ENCODE measurements at places on chromosomes 1 and 21.

- DNase-seq: no peak
These were observed 62.7 kb downstream of the CAPN2 start for GRCh38 chr1:223775054-223775453.

GRCh38 chr1:20446796-20447195, 39.2 kb downstream of the CAMK2N1 start:
- no peak for DNase-seq

- DNase-seq: no peak
These were observed 41.3 kb upstream of the PSEN2 start for GRCh38 chr1:226829105-226829504.

GRCh38 chr1:2213576-2214505, 14.3 kb upstream of the SKI start:
- DNase-seq: no peak

DNA sequence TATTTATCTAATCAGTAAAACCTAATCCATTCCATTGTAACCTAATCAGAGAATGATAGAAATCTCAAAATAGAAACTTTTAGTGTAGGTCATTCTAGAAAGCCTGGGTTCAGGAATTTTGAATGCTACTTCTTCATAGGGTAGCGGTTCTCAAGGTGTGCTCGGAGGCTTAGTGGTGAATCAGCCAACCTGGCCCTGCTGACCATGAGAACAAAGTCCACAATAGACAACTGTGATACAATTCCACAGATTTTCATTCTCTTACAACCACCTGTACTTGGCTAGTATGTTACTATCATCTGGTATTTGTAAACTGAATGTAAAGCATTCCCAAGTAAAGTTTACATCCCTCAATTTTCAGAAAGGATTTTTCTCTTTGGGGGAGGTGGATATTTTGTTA, 7.5 kb upstream of the PUM1 start:
- no peak for DNase-seq

DNA sequence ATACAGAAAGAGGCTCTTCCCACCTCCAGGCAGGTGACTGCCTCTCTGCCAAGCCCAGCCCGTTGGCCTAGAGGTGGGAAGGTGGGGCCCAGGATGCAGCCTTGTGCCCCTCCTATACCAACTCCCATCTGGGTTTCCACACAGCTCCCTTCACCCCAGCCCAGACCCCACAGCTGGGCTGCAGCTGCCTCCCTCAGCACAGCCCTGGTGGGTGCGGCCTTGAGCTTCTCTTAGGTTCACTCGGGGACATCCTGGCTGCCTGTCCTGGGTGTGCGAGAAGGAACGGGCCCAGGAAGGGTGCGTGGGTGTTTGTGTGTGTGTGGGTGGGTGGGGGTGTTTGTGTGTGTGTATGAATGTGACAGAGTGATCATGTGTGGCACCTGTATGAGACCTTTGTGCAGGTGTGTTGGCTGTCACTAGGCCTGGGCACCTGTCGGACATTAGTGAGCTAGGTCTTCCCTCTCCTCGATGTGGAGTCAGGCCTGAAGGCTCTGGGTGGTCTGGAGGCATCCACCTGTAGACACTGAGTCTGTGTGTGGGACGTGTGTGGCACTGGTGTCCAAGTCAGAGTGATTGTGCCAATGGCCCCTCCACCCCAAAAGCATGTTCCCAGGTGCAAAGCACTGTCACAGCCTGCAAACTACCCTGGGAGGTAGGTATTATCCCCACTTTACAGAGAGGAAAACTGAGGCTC, 30.7 kb downstream of the FOXO6 start:
- no peak for DNase-seq

GRCh38 chr1:3319874-3320245, 134.6 kb upstream of the ARHGEF16 start:
- DNase-seq: peak; percentile 35

DNA sequence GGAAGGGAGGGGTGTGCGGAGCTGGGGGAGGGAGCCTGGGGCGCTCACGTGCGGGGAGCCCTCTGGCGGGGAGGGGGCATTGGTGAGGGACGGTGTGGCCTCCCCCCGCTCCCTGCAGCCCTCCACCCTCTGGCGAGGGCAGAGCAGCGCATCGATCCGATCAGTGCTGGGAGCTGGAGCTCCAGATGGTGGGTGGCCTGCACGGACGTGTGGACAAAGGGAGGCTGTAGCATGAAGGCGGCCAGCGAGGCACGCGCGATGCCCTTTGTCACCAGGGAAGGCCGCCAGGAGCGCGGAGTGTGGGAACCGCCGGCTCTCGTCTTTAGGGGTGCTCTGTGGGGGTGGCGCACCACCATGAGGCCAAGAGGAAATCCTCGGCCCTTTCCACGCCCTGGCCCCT, 5.4 kb upstream of the HES5 start:
- no peak for DNase-seq

GRCh38 chr1:48203287-48203900, 19.1 kb upstream of the SLC5A9 start:
- DNase-seq: peak; percentile 23

DNA sequence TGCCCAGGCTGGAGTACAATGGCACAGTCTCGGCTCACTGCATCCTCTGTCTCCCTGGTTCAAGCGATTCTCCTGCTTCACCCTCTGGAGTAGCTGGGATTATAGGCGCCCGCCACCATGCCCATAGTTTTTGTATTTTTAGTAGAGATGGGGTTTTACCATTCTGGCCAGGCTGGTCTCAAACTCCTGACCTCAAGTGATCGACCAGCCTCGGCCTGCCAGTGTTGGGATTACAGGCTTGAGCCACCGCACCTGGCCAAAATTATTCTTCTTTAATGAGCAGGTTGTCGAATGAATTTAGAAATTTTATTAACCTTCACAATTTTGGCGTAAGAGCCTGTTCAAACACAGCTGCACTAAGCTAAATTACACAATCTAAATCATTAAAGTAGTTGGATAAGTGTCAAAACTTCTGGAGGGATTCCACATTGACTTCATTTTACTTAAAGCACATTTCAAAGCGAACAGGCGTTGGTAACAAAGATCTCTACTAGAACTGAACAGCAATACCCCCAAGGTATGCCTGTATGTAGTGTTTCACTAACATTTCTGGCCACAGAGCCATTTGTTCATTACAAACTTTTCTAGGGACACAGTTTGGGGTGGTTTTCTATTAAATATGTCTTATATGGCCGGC, 5.2 kb upstream of the CTH start:
- no peak for DNase-seq

- no peak for DNase-seq
These were observed 118.6 kb downstream of the SDCCAG8 start for GRCh38 chr1:243374412-243374811.

- DNase-seq: no peak
These were observed 17.2 kb upstream of the PEF1 start for GRCh38 chr1:31661856-31662255.

- DNase-seq: no peak
These were observed 38.8 kb upstream of the CTBS start for GRCh38 chr1:84613026-84613425.

- no peak for DNase-seq
These were observed 16.8 kb downstream of the APP start for GRCh38 chr21:26153758-26154157.

DNA sequence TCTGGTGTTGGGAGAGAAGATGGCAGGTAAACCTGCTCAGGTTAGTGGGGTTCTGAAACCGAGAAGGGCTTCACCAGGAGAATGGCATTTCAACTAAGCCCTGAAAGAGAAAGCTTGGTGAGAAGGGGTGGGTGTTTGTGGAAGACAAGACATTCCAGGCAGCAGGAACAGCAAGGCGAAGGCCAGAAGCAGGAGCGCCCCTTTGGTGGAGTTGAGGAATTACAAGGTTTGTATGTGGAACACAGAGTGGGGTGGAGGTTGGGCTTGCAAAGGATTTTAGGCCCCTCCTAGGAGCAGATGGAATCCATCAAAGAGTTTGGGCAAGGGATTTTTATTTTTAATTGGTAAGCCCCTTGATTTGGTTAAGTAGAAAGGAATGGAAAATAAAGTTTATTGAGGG, 24.8 kb upstream of the ELOA start:
- no peak for DNase-seq

GRCh38 chr1:20770314-20771087, 16.6 kb downstream of the HP1BP3 start:
- no peak for DNase-seq

- DNase-seq: no peak
These were observed 44.4 kb upstream of the ADAM30 start for GRCh38 chr1:119940697-119941096.

GRCh38 chr1:92853299-92853698, 21.5 kb downstream of the RPL5 start:
- no peak for DNase-seq

- no peak for DNase-seq
These were observed 68.4 kb upstream of the IPO9 start for GRCh38 chr1:201760516-201760915.

DNA sequence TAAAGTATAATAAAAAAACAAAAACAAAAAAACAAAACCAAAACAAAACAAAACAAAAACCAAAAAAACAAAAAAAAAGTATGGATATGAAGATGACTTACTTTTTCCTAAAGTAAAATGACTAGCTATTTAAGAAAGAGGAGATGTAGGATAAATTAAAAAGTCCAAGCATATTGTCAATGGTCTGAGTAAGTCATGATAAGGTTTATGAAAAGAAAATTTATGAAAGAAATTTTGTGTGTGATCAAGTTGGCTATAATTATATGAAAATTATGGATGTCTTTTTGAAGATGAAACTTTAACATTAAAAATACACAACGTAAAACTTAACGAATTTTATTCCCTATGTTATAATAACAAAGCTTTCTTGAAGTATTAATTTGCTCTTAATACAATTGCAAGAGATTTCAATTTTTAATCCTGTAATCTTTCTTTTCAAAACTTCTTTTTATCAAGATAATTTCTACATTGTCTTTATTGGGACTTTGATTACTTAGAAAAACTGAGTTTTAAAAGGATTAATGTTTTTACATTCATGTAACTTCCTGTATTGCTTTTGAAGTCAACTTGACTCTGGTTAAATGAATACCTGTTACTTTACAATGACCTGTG, 200.9 kb upstream of the IVNS1ABP start:
- DNase-seq: no peak

DNA sequence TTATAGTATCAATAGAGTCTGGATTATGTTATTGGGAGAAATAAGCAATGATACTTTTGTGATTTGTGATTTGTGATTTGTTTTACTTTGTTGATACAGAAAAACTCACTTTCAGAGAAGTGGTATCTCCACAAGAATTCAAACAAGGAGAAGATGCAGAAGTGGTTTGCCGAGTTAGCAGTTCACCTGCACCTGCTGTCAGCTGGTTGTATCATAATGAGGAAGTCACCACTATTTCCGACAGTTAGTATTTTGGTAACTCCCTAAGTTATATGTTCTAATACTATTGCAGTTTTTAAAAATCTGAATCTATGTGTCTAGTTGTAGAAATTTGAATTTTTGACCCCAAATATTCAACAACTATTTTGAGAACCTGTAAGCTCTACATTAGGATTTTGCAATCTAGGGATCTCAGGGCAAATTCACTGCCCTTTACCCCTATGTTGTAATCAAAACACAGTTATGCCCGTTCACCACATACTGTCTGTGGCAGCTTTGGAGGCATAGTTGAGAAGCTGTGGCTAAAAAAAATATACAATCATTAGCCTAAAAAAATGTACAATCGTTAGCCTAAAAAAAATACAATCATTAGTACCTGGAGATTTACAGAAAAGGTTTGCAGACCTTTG, 288.1 kb downstream of the NCAM2 start:
- DNase-seq: no peak

GRCh38 chr1:99447721-99448120, 183.4 kb downstream of the PLPPR4 start:
- no peak for DNase-seq

DNA sequence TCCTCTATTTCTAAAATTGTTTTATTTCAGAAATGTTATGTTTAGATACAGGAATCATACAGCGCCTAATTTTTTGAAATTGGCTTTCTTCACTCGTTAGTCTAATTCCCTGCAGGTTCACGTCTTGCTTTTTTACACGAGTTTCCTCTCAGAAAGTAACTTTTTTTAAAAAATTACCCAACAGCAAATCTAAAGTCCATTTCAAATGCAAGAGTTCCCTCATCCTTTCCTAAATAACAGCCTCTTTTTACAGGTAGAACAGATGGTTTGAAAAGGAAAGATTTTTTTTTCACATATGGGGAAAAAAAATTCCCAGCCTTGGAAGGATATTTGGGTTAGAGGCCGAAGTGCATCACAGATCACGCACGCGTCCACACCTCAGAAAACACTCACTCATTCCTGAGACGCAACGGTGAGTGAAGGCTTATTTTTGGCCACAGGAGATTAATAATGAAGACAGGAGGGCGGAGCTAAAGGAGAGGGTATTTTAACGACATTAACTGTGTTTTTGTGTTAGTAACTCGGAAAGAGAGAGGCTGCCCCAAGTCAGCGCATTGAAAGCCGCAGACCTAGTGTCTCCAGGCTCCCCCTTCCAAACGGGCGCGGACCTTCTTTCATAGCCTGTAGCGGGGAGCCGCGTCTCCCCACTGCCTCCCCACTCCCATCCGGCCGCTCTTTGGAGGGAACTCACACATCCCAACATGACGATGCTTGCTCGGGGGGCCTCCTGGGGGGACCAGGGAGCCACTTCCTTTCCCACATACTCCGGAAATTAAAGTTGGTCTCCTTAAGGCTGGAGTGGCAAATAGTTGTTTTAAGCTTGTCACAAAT, 969 bp upstream of the RIPK4 start:
- DNase-seq: no peak

- no peak for DNase-seq
These were observed 1.3 kb downstream of the TMEM167B start for GRCh38 chr1:109091839-109092193.

- DNase-seq: no peak
These were observed 409.9 kb downstream of the PTPRU start for GRCh38 chr1:29646161-29646775.

DNA sequence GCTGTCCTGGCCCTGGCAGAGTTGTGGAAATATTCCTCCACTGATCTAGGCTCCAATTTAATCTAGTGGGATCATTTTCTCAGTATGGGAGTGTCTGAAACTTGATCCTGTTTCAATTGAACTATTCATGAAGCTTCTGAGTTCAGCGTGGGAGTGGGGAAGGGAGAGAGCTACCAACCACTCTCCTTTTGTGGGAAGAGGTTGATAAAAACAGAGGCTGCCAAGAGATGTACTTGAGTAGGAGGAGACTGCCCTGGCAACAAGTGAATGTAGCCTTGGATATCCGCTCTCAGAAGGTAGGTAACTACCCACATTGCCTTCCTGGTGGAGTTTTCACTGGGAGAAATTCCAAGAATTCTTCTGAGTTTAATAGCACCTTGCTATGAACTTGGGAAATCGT, at the start of gene CTXND2:
Gene CTXND2, plus strand, starts transcription at position 119 of the 400 bp plus-strand sequence. CDS start 25,179 bp downstream, outside the sequence.
- no peak for DNase-seq

GRCh38 chr1:152444045-152444444, 30.0 kb upstream of the CRNN start:
- DNase-seq: no peak

DNA sequence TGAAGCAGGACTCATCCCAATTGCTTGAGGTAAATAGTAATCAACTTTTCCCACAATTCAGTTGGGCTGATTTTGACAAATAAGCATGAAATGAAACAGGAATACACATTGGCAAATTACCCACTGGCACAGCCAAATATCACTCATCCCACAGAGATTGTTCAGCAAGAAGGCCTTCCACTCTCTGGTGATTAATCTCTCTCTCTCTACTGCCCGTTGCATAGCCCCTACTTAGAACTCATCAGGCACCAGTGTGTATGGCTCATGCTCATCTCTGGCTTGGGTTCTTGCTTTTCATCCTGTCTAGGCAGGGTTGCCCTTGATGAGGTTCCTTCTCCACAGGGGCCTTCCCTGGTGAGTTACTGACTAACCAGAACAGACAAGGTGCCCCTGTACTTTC, 1.1 kb downstream of the BSDC1 start:
- DNase-seq: peak; percentile 20

GRCh38 chr1:175073061-175073460, 5.4 kb downstream of the TNN start:
- no peak for DNase-seq

- peak; percentile 5 for DNase-seq
These were observed 68.8 kb upstream of the WDR26 start for GRCh38 chr1:224503161-224504118.

All from CD4-positive, alpha-beta T cell treated with Interleukin-12 subunit alpha and Interleukin-12 subunit beta, for 1 hour (primary cell).